Regular cardiac myocyte (primary cell): ENCODE measurements at places on chromosomes 12 and 14. TPM values are rescaled to one million over a fixed set of nuclear protein-coding genes. Genes with fewer than 3 reads are reported as not detected.

The RND1 gene
- 0.19 and 0.28 TPM in 2 replicates for total RNA-seq

The OSGEP gene
- total RNA-seq: 27.9 and 58.1 TPM in 2 replicates

The KRT73 gene
- not detected in 2 replicates for total RNA-seq

The HAL gene
- total RNA-seq: under 0.01 TPM in 1 of 2 replicates, not detected in the other

The LRIG3 gene
- 14.6 and 18.3 TPM in 2 replicates for total RNA-seq

The ADCY4 gene
- 5.6 and 15.5 TPM in 2 replicates for total RNA-seq

The RAD51B gene
- total RNA-seq: 16.7 and 21.1 TPM in 2 replicates

The NR2C1 gene
- total RNA-seq: 11.9 and 23.4 TPM in 2 replicates

The KRT6A gene
- total RNA-seq: 0.96 and 1.4 TPM in 2 replicates

The TMEM119 gene
- total RNA-seq: 0.58 and 15.8 TPM in 2 replicates

The GPR132 gene
- not detected in 2 replicates for total RNA-seq

The MYH6 gene
- not detected in 2 replicates for total RNA-seq

The AICDA gene
- not detected in 2 replicates for total RNA-seq

The SRGAP1 gene
- total RNA-seq: 9.4 and 21.4 TPM in 2 replicates

The LALBA gene
- total RNA-seq: not detected in 2 replicates

The FOXG1 gene
- total RNA-seq: under 0.01 TPM in 1 of 2 replicates, not detected in the other

The TTC5 gene
- 19.4 and 25.3 TPM in 2 replicates for total RNA-seq

The C14orf132 gene
- total RNA-seq: 1.9 and 20.9 TPM in 2 replicates

The HHIPL1 gene
- 5.0 and 9.3 TPM in 2 replicates for total RNA-seq

The CACNA2D4 gene
- under 0.01 and 0.38 TPM in 2 replicates for total RNA-seq

The HNRNPC gene
- total RNA-seq: 696 and 811 TPM in 2 replicates

The POTEM gene
- not detected in 2 replicates for total RNA-seq

The NUDT14 gene
- total RNA-seq: 8.2 and 10.4 TPM in 2 replicates

The STAC3 gene
- total RNA-seq: 0.19 and 1.1 TPM in 2 replicates

The CLEC4C gene
- not detected in 2 replicates for total RNA-seq

The PRIMA1 gene
- total RNA-seq: not detected in 2 replicates

The TAS2R8 gene
- total RNA-seq: under 0.01 TPM in 1 of 2 replicates, not detected in the other

The IAPP gene
- total RNA-seq: 0.96 TPM in 1 of 2 replicates, not detected in the other
